NCI-H748 treated with DMSO at 0.1 percent for 48 hours (cell line): ENCODE measurements at places on chromosomes 16 and 17.

DNA sequence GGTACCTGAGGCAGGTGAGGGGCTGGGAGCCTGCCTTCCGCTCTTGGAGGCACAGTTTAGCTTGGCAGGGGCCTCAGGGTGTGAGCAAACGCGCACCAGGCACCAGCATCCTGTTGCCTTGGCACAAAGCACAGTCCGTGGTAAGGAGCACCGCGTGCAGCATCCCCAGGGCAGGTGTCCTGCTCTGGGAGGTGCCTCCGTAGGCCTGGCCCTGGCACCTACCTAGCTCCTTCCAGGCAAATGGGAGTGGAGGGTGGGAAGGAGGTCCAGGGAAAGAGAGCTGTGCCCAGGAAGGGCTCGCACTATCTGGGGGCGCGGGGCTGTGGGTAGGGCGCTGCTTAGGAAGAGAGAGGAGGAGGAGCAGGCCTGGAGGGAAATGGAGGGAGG lies 3.1 kb upstream of the GSE1 start:
- DNase-seq: no peak

DNA sequence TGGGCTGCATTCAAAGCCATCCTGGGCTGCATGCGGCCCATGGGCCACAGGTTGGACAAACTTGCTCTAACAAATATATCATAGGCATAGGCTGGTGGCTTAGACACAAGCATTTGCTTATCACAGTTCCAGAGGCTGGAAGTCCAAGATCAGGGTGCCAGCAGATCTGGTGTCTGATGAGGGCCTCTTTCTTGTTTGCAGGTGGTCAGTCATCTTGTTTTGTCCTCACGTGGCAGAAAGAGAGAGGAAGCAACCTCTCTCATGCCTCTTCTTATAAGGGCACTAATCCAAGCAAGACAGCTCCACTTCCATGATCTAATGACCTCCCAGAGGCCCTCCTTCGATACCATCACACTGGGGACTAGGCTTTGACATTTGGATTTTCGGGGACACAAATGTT lies 238.7 kb upstream of the TNRC6C start:
- no peak for DNase-seq

- DNase-seq: no peak
These were observed 21.9 kb downstream of the GPR142 start for GRCh38 chr17:74389084-74389753.

DNA sequence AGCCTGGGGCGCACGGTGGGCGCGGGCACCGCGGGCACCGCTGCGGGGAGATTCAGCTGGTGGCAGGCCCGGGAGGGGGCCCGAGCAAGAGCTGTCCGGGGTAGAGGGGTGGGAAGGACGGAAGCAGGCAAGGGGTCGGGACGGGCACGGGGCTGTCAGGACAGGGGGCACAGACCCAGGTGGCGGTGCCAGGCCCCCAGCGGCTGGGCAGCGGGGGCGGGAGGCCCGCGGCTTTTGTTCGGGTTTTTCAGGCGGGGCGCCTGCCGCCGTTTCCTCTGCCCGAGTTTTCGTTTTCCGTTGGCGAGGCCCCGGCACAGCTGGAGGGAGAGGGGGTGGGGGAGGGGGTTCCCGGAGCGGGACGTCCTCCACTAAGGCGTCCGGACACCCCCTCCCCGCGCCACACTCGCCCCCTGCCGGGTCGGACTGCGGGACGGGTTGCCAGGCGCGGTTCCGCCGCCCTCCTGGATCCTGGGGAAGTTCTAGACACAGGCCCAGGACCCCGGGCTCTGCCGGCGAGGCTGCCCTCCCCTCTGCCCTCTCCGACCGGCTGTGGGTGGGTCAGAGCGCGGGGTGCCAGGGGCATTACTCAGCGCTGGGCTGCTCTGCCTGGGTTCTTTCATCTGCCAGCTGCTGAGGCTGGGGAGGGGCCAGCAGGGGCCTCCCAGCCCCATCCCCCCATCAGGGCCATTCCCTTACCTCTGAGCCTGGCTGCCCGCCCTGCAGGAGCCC lies 543 bp downstream of the ARHGAP23 start:
- DNase-seq: no peak

DNA sequence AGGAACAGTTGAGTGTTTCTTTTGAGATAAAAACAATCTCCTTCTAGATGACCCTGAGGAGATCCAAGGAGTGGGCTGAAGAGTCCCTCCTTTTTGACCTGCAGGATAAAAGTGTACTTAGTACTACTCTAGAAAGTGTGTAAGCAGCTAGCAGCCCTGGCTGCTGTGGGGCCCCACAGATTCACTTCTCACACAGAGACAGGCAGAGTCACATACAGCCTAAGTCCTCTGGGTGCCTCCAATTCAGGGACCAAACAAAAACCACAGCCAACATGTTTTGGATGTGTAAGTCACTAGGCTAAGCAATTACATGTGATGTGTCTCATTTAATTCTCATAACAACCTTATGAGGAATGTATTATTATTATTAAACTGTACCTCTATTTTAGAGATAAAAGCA lies 97.1 kb downstream of the TMEM100 start:
- no peak for DNase-seq

GRCh38 chr17:74547736-74548135 lies 1.8 kb upstream of the CD300C start:
- DNase-seq: no peak

DNA sequence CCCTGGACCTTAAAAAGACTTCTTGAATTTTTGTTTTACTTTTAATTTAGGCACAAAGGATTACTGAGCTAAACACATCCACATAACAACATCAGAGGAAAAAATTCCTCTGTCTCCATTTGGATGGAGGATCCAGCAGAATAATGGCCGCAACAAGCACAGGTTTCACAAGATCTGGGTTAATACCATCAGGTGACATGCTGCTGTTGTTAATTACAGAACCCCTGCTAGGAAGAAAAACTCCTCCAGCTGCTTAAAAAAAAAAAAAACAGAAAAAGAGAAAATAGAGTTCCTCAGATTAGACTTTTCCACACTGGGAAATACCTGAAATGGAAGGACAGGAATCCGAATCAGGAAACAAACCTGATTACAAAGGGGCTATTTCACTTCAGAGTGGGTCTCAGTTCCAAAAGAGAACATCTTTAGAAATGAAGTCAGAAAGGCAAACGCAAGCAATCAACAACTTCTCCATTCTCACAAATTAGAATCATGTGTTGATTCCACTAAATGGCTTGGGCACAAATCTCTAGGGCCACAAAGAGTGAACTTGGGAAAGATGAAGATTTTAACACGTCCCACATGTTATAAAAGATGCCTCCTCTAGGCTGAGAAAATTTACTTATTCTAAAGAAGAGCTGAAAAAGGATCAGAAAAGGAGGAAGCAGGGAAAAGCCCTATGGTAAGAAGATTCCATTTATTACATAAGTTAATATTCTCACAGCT lies 44.0 kb downstream of the SPOP start:
- DNase-seq: no peak

DNA sequence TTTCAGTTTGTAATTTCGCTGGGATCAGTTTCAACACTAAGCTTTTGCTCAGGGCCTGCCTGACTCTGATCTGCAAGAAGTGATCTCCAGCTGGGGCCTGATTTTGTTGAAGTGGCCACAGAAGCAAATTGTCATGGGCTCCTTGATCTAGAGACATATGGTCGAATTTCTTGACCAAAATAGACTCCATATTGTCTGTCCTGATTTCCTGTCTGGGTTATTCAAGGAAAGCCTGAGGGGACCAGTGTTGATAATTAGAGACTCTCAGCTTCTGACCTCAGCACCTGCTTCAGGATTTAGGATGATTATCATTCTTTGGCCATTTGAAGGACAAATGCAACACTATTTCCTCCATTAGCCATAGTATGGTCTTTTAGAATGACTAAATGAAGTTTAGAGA lies 48.9 kb upstream of the MSI2 start:
- no peak for DNase-seq
